ENCODE measurements at places on chromosomes 11 and 22.
A peak's percentile ranks its signal among the peaks of the same experiment; 100 is the strongest.

GRCh38 chr11:94305146-94305545 is 766 bp downstream of the IZUMO1R start:
- no peak for DNase-seq

- no peak for DNase-seq
Observed at GRCh38 chr22:50606165-50606945, 5.8 kb downstream of the MAPK8IP2 start.

- no peak for DNase-seq
Observed at GRCh38 chr11:117371453-117371852, 43.8 kb downstream of the CEP164 start.

DNA sequence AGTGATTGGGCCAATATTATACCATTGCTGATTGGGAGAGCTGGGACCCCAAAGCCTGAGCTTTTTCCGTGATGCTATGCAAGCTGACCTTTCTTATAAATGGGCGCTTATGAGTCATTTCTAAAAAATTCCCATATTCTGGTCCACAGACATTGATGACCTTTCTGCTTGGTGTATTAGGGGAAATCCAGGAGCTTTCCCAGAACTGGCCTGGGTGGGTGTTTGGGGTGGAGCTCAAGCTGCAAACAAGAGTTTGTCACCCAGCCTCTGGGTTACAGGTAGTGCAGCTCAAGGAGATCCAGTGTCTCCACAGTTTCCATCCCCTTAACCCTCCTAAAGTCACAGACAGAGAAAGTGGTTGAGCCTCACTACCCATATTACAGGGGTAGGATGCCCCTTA is 67.7 kb downstream of the CCDC81 start:
- no peak for DNase-seq

DNA sequence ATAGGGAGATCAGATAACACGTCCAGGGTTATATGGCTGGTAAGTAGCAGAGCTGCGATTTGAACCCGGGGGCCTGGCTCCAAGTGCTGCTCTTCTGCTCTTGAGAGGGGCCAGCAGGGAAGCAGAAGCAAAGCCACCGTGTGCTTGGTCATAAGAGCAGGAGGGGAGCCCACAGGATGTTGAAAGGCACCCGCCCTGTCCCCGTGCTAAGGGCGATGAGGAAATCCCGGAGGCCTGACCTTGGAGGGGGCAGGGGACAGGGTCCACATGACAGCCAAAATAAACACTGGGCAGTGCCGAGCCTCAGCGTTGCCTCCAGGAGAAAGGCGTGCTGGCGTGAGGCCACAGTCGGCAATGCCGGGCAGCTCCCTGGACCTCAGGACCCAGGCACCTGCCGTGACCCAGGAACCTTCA is 28.8 kb downstream of the TOM1 start:
- peak; percentile 63 for DNase-seq

DNA sequence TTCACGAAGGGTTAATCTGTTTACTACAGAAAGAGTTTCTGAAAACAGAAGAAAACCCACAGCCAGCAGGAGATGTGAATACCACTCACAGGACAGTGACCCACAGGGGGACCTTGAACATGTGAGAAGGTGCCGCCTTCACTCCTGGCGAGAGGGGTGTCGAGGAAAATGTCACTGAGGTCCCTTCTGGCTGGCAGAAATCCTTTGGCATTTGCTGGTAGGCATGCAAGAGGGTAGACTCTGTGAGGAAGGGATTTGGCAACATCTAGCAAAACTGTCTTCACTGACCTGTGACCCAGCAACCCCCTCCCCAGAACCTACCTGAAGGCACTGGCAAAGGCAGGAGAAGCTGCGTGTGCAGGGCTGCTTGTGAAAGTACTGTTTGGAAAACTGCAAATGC is 8.6 kb downstream of the KCNQ1 start:
- no peak for DNase-seq
